Natural killer cell treated with Interleukin-12 subunit alpha and Interleukin-12 subunit beta and Interleukin-15 and Interleukin-18, amount 100 ng/mL, for 72 hours (primary cell): ENCODE measurements at places on chromosomes 13 and 19.

DNA sequence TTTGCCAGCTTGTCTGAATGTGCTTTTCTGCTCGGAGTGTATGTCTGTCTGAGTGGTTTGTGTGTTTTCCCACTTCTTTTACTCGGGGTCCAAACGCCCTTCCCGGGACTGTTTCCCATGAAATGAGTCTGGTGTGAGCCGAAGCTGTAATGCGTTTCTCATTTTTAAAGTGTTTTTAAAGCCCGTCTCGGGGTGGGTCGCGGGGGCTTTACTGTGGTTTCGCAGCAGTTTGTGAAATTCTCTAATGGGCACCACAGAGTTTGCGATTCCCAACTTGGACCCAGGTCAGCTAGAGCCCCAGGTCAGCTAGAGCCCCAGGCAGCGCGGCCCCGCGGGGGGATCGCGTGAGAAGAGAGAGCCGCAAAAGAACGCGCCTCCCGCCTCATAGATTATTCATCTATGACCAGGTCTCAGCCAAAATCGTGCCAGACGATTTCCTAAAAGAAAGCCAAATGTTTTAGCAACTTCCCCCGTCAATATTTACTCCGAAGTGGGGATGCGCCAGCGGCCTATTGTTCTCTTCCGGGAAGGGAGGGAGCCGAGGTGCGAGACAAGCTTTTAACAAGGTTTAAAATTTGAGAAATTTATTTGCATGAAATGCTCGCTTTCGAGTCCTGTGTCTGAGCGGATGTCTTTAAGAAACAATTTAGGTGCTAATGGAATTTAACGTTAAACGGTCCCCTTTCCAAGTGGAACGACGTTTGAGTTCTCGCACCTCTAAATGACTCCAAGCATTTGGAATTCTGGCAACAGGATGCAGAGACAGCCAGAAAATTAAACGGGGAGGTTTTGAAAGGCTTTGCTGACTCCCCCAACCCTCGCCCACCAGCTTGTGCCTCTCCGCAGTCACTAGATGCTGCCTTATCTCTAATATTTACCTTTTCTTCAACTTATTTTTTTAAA is 2.2 kb downstream of the ZIC2 start:
- H3K4me3 ChIP-seq = peak overlapping the region; percentile 47
- H3K36me3 ChIP-seq = peaks cover 12% of the 10 kb centered on the region
- H3K4me1 ChIP-seq = peaks cover 13% of the 10 kb centered on the region
- no peak for DNase-seq
- peaks cover 25% of the 10 kb centered on the region for H3K27me3 ChIP-seq
- H3K27ac ChIP-seq = peak overlapping the region; percentile 61

GRCh38 chr19:35901055-35901644 is 810 bp upstream of the NFKBID start:
- DNase-seq = no peak
- no peaks in the 10 kb centered on the region for H3K27me3 ChIP-seq
- H3K4me1 ChIP-seq = peaks cover 47% of the 10 kb centered on the region
- peak overlapping the region; percentile 94 for H3K4me3 ChIP-seq
- peak overlapping the region; percentile 100 for H3K27ac ChIP-seq

GRCh38 chr13:72217142-72217541 is 350.1 kb upstream of the DACH1 start:
- no peak for DNase-seq
- no peaks in the 10 kb centered on the region for H3K27me3 ChIP-seq
- H3K4me3 ChIP-seq = no peak overlapping the region
- no peaks in the 10 kb centered on the region for H3K4me1 ChIP-seq
- no peak overlapping the region for H3K27ac ChIP-seq
- H3K36me3 ChIP-seq = no peaks in the 10 kb centered on the region

DNA sequence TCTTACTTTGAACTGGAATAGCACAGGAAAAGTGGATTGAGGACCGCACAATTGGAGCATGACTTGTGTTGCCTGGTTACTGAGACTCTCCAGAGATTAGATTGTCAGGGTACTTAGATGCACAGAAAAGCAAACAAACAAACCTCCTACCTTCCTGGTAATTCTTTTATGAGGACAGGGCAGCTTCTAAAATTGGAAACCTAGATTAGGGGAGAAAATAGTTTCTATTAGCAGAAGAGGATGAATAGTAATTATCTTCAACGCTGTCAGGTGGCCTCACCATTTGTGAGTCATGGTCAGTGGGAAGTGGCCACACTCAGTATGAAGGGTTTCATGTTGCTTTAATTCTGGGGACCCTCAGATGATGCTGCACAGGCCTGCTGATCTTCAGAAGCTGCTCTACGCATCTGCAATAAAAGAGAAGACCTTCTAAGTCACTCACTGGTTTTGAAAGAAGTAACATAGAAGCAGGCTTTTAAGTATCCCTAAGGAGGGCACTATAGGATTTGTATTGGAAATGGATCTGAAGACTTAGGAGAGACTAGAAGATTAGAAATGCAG is 106.8 kb downstream of the LACC1 start:
- H3K4me3 ChIP-seq = no peak overlapping the region
- no peaks in the 10 kb centered on the region for H3K36me3 ChIP-seq
- H3K27me3 ChIP-seq = peaks cover 3% of the 10 kb centered on the region

GRCh38 chr13:66958611-66959010 is 271.5 kb downstream of the PCDH9 start:
- H3K4me3 ChIP-seq = no peak overlapping the region
- no peak overlapping the region for H3K27ac ChIP-seq
- no peaks in the 10 kb centered on the region for H3K36me3 ChIP-seq
- no peaks in the 10 kb centered on the region for H3K4me1 ChIP-seq

DNA sequence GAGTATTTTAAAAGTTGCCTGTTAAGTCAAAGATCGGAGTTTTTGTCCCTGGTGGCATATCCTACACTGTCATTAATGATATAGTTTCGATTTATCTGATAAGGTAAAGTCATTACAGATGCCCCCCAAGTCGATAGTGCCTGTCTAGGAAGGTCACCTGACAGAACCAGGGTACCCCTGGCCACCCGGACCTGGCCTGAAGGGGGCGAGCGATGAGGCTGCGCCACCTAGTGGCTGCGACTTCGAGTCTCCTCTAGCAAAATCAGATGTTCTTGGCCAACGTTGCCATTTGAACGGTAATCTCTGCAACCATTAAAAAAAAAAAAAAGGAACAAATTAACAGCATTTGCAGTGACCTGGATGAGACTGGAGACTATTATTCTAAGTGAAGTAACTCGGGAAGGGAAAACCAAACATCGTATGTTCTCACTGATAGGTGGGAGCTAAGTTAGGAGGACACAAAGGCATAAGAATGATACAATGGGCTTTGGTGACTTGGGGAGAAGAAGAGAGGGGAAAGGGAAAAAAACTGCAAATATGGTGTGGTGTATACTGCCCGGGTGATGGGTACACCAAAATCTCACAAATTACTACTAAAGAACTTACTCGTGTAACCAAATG is 565.1 kb downstream of the LIG4 start:
- peaks cover 3% of the 10 kb centered on the region for H3K27me3 ChIP-seq
- no peak overlapping the region for H3K27ac ChIP-seq
- no peaks in the 10 kb centered on the region for H3K36me3 ChIP-seq
- DNase-seq = no peak
- H3K4me1 ChIP-seq = no peaks in the 10 kb centered on the region

- peaks cover 9% of the 10 kb centered on the region for H3K27me3 ChIP-seq
- H3K4me1 ChIP-seq = peaks cover 22% of the 10 kb centered on the region
- no peaks in the 10 kb centered on the region for H3K36me3 ChIP-seq
- no peak for DNase-seq
These were observed 86.6 kb downstream of the FLT1 start for GRCh38 chr13:28408235-28408848.

GRCh38 chr19:34393629-34394028 is 10.6 kb upstream of the PDCD2L start:
- H3K4me3 ChIP-seq = no peak overlapping the region
- no peaks in the 10 kb centered on the region for H3K36me3 ChIP-seq
- DNase-seq = no peak
- no peak overlapping the region for H3K27ac ChIP-seq

DNA sequence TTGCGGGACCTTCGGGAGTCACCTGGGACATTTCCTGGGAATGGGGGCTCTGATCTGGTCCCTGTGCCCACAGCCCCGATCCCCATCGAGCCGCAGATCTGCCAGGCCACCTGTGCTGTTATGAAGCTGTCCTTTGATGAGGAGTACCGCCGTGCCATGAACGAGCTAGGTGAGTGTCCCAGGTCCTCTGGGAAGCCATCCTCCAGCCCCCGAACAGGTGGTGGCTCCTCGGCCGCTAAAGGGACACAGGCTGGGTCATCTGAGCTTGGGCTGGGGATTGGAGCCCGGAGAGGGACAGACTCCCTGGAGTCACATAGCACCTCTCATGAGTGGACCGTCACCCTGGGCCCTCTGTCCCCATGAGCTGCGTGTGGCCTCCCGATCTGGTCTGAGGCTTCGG is 8.0 kb downstream of the APC2 start:
- H3K27ac ChIP-seq = no peak overlapping the region
- H3K27me3 ChIP-seq = peaks cover 7% of the 10 kb centered on the region
- no peaks in the 10 kb centered on the region for H3K36me3 ChIP-seq
- H3K4me1 ChIP-seq = no peaks in the 10 kb centered on the region

- no peaks in the 10 kb centered on the region for H3K27me3 ChIP-seq
- no peak overlapping the region for H3K4me3 ChIP-seq
- H3K36me3 ChIP-seq = no peaks in the 10 kb centered on the region
- no peak overlapping the region for H3K27ac ChIP-seq
- H3K4me1 ChIP-seq = peaks cover 20% of the 10 kb centered on the region
These were observed 7.4 kb downstream of the RABAC1 start for GRCh38 chr19:41951686-41952172.

GRCh38 chr13:24090049-24090448 is 70.5 kb upstream of the SPATA13 start:
- H3K27me3 ChIP-seq = peaks cover 13% of the 10 kb centered on the region
- H3K36me3 ChIP-seq = no peaks in the 10 kb centered on the region
- H3K27ac ChIP-seq = no peak overlapping the region
- H3K4me3 ChIP-seq = no peak overlapping the region

DNA sequence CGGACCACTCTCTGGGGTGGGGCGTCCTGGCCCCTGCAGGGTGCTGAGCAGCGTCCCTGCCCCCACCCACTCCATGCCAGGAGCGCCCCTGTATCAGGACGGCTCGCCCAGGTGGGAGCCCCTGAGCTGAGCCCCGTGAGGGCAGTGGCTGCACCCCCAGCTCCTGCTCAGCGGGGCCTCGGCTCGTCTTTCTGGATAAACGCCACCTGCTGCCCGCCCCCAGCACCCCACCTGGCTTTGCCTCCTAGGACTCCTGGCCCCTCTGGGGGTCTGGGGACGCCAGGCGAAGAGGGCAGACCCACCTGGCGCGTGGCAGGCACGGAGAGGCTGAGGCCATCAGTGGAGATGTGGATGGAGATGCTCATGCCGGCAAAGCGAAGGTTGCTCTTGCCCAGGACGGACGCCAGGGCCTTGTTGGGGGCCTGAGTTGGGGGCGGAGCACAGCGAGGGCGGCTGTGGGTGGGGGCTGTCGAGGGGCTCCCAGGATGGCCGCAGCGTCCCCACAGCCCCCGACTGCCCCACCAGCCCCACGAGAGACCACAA is 22.3 kb downstream of the SHC2 start:
- H3K36me3 ChIP-seq = no peaks in the 10 kb centered on the region
- H3K4me3 ChIP-seq = no peak overlapping the region
- no peaks in the 10 kb centered on the region for H3K4me1 ChIP-seq
- no peak overlapping the region for H3K27ac ChIP-seq
- DNase-seq = no peak

- no peak for DNase-seq
- H3K36me3 ChIP-seq = no peaks in the 10 kb centered on the region
- no peak overlapping the region for H3K4me3 ChIP-seq
- H3K27me3 ChIP-seq = peaks cover 52% of the 10 kb centered on the region
These were observed 159.1 kb downstream of the DLEU7 start for GRCh38 chr13:50684366-50684765.

DNA sequence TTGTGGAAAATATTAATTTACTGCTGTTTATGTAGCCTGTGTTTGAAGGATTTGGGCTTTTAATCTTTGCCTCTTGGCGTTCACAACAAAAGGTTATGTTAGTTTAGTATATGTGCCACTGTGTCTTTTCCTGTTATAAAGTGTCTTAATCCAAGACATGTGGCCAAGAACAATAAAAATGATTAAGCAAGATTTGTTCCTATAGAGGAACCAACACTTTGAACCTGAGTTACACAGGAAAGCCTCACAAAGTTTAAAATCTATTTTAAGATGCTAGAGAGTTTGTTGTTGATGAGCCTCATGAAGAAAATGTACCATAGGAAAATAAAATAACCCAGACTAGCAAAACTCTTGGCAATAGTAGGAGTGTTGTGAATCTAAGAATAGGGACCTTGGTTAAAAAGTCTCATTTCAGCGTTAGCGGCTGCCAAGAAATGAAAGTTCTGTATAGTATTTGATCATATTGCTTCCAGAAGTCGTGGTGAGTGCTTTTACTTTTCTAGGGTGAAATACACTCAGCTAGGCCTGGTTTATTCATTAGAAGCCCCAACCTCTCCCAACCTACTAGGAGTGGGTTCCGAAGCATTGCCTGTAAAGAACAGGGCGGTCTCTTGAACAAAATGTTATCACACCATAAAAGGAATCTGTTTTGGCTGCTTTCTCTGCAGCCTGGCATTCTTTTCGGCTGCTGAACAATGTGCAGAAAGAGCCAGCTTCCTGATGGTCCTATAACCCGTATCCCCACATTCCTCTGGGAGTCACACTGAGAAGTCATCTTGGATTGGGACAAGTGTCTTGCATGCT is 102.6 kb downstream of the LRCH1 start:
- H3K27me3 ChIP-seq = no peaks in the 10 kb centered on the region
- H3K36me3 ChIP-seq = no peaks in the 10 kb centered on the region
- no peak for DNase-seq
- H3K4me1 ChIP-seq = peaks cover 23% of the 10 kb centered on the region
- H3K4me3 ChIP-seq = peak overlapping the region; percentile 9

GRCh38 chr19:15358918-15359317 is 20.7 kb downstream of the AKAP8 start:
- H3K27ac ChIP-seq = peak overlapping the region; percentile 58
- H3K4me3 ChIP-seq = no peak overlapping the region
- peaks cover 23% of the 10 kb centered on the region for H3K36me3 ChIP-seq
- no peaks in the 10 kb centered on the region for H3K27me3 ChIP-seq
- peaks cover 6% of the 10 kb centered on the region for H3K4me1 ChIP-seq

DNA sequence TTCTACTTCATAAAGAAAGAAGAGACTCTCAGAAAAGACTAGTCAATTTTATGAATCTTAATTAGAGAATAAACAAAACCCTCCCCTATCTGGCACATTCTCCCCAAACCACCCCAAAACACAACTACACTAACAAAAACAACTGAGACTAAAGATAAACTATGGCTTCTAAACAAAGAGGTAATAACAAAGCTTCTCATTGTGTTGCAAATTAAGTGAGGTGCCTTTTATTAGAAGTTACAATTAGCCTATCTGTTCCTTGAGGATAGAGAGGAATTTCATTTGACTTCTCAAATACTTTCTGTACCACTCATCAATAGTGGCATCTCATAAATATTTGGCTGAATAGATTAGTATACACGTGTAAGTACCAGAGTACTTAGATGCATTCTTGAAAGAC is 1196.2 kb downstream of the PCDH9 start:
- H3K4me1 ChIP-seq = no peaks in the 10 kb centered on the region
- H3K36me3 ChIP-seq = peaks cover 2% of the 10 kb centered on the region
- H3K4me3 ChIP-seq = no peak overlapping the region
- H3K27ac ChIP-seq = no peak overlapping the region
